ENCODE measurements at places on chromosomes 16 and 17.

DNA sequence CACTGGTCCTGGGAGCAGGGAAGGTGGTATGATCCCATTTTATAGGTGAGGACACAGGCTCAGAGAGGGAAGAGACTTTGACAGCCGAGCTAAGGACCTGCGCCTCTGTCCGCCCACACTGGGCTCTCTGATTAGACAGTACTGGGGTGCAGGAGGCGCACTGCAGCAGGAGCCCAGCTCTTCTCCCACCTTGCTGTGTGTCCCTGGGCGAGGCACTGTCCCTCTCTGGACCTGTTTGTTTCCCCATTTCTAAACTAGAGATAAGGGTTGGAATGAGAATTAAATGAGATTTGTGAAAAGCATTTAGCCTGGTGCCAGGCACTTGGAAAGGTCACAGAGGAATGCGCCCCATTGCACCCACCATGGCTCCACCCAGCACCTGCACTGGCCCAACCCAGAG, 19.6 kb upstream of the GINS2 start:
- no peak for DNase-seq

GRCh38 chr16:20938426-20938825, 37.9 kb downstream of the LYRM1 start:
- no peak for DNase-seq

GRCh38 chr17:75685499-75685898, 18.4 kb downstream of the SAP30BP start:
- no peak for DNase-seq

DNA sequence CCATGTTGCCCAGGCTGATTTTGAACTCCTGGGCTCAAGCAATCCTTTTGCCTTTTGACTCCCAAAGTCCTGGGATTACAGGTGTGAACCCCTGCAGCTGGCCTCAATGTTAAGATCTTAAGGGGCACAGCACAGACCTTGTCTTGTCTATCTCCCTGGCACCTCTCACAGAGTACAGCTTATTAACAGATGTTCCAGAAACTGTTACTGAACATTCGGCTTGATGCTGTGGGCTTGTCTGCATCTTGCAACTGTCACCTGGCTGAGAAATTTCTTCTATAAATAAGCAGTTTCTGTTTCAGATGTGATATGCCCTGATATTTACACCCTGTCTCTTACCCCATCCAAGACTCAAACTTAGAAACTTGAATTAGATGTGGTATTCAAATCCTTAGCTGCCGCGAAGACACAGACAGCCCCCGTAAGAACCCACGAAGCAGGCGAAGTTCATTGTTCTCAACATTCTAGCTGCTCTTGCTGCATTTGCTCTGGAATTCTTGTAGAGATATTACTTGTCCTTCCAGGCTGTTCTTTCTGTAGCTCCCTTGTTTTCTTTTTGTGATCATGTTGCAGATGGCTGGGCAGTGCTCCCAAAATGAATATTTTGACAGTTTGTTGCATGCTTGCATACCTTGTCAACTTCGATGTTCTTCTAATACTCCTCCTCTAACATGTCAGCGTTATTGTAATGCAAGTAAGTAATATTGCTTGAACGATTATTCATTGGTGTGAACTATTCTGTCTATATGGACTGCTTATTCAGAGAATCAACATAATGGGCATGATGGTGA, at the start of gene TNFRSF17:
Gene TNFRSF17, plus strand, starts transcription at position 450 of the 791 bp plus-strand sequence. Its CDS starts 115 bp downstream, at position 565.
- no peak for DNase-seq

DNA sequence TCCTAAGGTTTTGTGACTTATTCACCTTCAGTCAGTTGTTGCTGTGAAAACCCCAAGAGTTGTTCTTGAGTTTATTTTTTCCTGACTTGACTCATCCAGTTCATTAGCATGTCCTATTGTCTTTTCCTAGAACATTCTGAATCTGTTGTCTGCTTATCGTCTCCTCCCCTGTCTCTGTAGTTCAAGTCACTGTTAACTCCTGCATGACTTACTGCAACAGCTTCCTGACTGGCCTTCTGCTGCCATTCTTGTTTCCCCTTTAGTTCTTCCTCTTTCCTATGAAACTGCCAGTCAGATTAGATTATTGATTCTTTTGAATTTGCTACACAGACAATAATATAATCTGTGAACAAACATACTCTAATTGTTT, 161.5 kb downstream of the FTO start:
- DNase-seq = no peak

- DNase-seq = no peak
Observed at GRCh38 chr16:12965274-12965804, 63.9 kb downstream of the SHISA9 start.

DNA sequence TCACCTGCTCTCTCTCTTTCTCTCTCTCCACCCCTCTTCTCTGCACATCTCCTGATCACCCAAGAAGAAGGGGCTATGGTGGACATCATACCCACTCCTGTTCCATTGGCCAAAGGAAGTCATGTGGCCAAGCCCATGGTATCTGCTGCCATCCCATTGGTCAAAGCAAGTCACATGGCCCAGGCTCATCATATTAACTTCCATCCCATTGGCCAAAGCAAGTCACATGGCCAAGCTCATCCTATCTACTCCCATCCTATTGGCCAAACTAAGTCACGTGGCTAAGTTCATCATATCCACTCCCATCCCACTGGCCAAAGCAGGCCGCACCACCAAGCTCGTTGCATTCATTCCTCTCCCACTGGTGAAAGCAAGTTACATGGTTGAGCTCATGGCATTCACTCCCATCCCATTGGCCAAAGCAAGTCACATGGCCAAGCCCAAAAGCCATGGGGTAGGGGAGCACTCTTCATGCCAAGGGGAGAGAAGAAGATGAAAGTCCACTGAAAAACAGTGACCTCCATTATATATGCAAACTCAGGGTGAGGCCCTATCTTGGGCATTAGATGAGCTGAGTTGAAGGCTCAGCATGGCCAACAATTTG, 29.2 kb downstream of the SNX20 start:
- no peak for DNase-seq

- DNase-seq = no peak
Observed at GRCh38 chr17:82860606-82861392, 21.0 kb upstream of the ZNF750 start.

GRCh38 chr17:8821446-8822105, 22.4 kb upstream of the MFSD6L start:
- no peak for DNase-seq

DNA sequence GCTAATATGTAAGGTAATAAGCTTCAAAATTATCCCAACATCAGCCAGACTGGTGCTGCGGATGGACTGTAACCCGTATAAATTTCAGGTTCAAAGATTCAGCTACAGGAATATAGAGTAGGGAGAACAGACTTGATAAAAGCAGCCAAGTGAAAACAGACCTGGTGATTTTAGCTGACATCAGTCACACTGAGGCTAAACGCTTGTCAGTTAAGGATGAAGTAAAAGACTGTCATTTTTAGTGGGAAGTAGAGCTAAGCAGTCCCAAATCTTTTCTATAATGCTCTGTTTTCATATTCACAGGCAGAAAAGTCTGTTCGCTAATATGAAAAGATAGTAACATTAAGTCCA, 35.4 kb downstream of the CMTM4 start:
- DNase-seq = no peak

- DNase-seq = no peak
Observed at GRCh38 chr17:58677194-58677880, 14.5 kb downstream of the TEX14 start.

DNA sequence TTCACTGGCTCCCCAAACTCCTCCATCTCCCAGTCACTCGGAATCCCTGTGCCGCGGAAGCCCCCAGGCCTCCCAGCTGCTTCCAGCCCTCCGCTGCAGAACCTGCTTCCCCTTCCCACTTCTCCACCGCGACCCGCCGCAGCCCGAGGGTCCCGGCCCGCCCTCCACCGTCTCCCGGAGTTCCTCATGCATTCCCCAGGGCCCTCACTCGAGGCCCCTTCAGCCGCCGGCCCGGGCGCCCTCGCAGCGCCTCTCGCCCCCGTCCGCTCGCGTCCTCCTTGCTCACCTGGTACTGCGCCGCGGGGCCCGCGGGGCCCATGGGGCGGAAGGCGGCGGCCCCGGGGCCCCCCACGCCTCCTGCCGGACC, 329 bp downstream of the SMARCD2 start:
- DNase-seq = peak; percentile 44
